HT1080 (cell line): ENCODE measurements at places on chromosomes 2 and 18.
A peak's percentile ranks its signal among the peaks of the same experiment; 100 is the strongest.

DNA sequence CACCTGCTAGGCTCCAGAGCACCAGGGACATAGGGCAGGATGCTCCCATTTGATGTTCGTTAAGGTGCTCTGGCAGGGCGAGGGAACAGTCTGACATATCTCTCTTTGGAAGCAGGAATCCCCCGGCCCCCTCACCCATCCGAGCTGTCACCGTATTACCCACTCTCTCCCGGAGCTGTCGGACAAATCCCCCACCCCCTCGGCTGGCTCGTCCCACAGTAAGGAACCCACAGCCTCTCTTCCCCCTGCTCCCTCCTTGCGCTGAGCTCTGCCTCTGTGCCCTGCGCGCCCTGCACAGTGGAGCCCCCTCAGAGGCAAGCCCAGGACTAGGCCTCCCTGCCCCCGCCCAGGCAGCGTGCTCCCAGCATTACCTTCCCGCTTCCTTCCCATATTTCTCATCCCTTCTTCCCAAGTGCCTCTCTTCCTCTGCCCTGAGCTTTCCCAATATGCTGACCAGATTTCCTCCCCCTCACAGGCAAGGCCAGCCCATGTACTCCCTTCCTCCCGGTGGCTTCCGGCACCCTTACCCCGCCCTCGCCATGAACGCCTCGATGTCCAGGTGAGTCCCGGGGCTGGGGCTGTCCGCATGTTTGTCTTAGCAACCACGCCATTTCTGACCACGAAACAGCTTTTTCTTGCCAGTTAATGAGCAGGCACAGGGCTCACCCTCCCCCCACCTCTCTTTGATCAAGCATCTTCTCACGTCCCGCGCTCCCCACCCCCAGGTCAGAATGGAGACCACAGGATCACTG, 23.8 kb downstream of the TGOLN2 start:
- no peak for DNase-seq

DNA sequence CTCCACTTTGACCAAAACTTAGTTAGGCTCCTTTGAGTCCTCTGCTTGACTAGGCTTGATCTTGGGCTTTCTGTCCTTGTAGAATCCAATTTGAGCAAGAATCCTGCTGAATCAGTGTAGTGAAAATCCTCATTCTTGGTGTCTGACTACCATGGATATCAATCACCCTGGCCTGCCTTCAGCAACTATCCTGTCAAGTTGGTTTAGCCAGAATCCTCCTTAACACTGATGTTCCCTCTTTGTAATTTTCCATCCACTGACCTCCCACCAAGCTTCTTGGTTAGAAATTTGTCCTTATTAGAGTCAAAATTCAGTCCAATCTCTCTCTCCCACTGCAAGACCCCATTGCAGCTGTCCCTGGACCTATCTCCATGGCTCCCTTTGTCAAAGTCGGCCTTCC, 494 bp upstream of the RBM45 start:
- DNase-seq, result no peak

DNA sequence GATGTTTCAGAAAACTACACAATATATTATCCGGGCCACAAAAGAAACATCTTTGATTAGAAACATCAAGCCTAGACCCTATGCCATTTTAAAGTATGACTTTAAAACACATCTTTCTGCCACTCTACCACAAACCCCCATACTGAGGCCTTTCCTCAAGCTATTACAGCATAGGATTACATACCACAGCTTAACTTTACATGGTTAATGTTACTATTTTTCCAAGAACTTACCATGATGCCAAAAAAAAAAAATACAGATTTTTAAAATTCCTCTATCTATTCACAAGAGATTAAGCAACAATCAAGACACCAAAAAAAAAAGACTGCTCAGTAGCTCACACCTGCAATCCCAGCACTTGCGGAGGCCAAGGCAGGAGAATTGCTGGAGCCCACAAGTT, 9.0 kb downstream of the NCKAP1 start:
- DNase-seq, result no peak

- DNase-seq, result no peak
Observed at GRCh38 chr2:215110918-215111317, 27.5 kb downstream of the ABCA12 start.

DNA sequence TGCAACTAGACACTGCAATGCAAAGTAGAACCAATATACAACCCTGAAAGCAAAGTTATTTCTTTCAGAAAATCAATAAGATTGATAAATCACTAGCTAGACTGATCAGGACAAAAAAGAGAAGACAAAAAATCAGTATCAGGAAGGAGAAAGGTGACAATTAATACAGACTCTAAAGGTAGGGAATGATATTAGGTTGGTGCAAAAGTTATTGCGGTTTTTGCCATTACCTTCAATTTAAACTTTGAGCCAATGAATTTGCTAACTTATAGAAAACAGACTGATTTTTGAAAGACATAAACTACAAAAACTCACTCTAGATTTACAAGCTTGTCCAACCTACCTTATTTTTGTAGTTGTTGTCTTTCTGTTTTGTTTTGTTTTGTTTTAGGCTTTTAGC, 30.5 kb upstream of the MRPS9 start:
- DNase-seq, result no peak

- DNase-seq, result no peak
Observed at GRCh38 chr2:171157109-171157500, 3.6 kb downstream of the TLK1 start.

- DNase-seq, result no peak
Observed at GRCh38 chr2:86500325-86501083, 59.3 kb downstream of the KDM3A start.

DNA sequence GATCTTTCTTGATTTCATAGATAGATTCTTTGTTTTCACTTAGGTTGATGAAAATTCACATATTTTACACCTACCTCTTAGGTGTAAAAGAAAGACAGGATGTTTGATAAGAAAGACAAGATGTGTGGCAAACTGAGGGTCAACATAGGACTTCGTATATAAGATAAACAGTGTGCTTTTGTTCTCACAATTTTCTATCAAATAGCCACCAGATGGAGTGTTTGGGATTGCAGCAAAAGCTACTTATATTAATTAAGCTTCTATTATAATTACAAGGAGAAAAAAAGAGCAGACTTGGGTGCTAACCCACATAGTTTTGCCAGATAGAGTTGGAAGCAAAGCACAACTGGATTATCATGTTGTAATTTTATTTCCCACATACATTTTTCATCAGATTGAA, 232.9 kb downstream of the CDH7 start:
- no peak for DNase-seq

- no peak for DNase-seq
Observed at GRCh38 chr2:72722492-72723070, 103.3 kb downstream of the EXOC6B start.

DNA sequence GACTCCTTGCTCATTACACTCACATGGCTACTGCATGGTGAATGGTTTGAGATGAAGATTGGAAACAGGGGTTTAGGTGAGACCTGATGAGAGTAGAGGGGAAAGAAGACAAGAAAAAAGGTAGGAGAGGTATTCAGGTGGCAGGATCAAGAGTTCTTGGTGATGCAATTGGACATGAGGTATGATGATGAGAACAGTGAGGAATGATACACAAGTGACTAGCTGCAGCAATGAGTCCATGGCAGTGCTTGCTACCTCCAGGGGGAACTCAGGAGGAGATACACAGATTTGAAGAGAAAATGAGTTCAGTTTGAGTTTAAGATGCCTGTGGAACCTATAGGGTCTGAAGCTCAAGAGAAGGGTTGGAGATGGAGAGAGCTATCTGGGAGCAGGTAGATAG, 62.1 kb upstream of the NFE2L2 start:
- DNase-seq, result no peak

DNA sequence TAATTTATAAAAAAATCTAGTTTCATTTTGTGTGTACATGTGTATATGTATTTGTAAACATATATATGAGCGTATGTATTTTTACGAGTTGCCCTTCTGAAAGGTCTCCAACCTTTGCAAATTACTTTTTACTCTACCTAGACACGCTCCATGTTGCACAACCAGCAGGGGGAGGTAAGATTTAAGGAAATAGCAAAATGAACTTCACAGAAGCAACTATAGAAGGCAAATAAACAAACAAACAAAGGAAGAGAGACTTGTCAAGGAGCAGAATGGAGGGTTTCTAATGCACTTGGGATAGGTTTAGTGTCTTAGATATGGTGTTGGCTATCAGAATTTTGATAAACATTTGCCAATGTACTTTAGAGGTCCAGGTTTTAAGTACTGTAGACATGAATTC, 820.5 kb upstream of the POU3F3 start:
- no peak for DNase-seq

GRCh38 chr2:218999021-218999880, 6.0 kb upstream of the CRYBA2 start:
- no peak for DNase-seq

- DNase-seq, result no peak
Observed at GRCh38 chr18:11091746-11092145, 57.6 kb downstream of the PIEZO2 start.

DNA sequence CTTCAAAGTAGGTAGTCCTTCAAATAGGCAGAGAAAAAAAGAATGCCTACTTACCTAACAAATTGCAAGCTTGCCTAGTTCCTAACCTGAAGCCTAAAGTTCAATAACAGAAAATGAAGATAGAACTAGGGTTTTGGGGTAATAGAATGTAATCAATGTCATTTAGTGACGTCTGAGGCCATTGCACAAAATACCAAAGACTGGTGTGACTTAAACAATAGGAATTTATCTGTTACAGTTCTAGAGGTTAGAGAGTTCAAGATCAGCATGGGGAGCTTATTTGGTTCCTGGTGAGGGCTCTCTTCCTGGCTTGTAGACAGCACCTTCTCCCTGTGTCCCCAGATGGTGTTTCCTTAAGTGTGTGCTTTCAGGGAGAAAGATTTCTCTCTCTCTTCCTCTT, 4.7 kb upstream of the NPC1 start:
- DNase-seq, result peak; percentile 62

DNA sequence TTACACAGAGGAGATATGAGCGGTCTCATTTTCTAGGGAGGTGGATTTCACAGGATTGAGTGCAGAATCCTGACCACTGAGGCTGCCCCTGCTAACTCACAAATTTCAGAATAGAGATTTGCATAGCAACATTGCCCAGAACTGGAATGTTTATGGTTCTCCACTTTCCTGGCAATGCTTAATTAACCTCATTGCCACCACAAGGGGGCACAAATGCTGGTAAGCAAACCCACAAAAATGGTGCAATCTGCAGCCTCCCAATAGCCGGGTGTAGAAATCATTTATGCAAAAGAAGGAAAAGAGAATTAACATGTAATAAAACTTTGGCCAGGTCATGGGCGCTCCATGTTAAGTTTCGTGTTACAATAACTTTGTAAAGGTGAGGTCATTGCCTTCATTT, 112.4 kb downstream of the CYRIA start:
- peak; percentile 20 for DNase-seq

GRCh38 chr2:226601881-226602662, 197.5 kb downstream of the IRS1 start:
- no peak for DNase-seq

- no peak for DNase-seq
Observed at GRCh38 chr2:101238930-101239759, 13.5 kb upstream of the CNOT11 start.

DNA sequence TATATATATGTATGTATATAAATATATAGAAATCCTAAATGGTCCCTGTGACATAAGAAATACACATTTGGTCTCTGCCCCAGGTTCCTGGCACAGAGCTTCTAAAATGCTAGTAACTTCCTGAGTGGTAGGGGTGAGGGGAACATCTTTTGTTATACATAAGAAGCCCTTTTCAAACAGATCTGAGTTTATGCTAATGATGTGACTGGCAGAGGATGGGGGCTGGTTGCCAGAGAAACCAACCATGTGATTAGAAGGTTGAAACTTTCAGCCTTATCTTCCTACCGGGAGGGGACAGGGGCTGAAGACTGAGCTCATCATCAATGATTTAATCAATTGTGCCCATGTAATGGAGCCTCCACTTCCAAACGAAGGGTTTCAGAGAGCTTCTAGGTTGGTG, 16.3 kb downstream of the MFSD2B start:
- DNase-seq, result no peak

GRCh38 chr2:225013425-225014365, 28.6 kb downstream of the DOCK10 start:
- no peak for DNase-seq

DNA sequence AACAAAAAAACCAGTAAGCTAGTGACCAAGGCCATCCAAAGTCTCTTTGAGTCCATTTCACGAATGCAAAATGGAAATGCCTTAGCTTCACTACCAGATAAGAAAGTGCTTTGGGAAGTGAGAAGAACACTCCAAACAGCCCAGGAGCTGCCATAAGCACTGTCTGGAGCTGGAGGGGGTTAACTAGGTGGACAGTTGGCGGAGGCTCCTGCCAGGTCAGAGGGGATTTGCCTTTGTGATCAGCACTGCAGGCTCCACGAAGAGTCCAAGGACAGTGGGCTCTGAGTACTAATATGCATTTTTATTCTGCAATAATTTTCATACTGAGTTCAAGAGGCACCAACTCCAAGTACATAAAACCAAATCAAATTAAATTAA, 233.3 kb upstream of the SMAD2 start:
- DNase-seq, result no peak

- peak; percentile 94 for DNase-seq
Observed at GRCh38 chr18:12376754-12377555, at the start of gene AFG3L2. Gene AFG3L2 (minus strand): TSS chr18:12377227. CDS start chr18:12377082, 145 bp downstream.

- DNase-seq, result no peak
Observed at GRCh38 chr18:65620076-65620696, 130.6 kb upstream of the CDH7 start.

DNA sequence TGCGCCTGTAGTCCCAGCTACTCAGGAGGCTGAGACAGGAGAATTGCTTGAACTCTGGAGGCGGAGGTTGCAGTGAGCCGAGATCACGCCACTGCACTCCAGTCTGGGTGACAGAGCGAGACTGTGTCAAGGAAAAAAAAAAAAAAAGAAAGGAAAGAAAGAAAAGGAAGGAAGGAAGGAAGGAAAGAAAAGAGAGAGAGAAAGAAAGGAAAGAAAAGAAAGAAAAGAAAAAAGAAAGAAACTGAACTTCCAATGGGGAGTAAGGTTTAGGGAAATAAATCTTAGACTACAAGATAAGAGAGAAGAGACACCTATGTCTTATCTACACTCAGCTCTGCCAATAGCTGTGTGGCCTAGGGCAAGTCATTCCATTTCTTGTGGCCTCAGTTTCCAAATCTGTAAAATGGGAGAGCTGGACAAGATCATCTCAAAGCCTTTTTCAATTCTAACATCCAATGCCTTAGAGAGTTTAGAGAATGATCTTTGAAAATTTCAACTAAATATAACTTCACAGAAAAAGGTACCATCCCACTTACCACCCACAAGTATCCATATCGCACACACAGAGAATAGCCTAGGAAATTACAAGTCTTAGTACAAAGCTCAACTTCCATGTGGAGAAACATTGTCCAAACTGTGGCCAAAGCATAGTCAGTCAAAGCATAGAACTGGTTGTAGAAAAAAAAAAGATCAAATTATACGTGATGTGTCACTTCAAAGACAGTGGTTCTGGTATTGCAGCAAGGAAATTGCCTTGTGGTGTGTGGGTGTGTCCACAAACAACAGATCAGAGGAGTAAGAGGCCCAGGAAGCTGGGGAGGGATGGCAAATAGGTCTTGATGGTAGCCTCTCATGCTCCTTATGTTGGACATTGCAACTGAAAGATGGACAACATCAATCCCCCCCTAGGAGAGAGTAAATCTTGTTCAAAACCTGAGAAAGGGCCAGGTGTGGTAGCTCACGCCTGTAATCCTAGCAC, 42.4 kb downstream of the SLC14A2 start:
- DNase-seq, result peak; percentile 69

- no peak for DNase-seq
Observed at GRCh38 chr2:142687075-142687474, 190.4 kb upstream of the KYNU start.

- no peak for DNase-seq
Observed at GRCh38 chr2:173053043-173053699, 22.5 kb upstream of the MAP3K20 start.

- DNase-seq, result peak; percentile 18
Observed at GRCh38 chr2:194550702-194551101, 1106.3 kb upstream of the SLC39A10 start.
